Islet precursor cell (in vitro differentiated cells): ENCODE measurements at places on chromosomes 3 and 15.

DNA sequence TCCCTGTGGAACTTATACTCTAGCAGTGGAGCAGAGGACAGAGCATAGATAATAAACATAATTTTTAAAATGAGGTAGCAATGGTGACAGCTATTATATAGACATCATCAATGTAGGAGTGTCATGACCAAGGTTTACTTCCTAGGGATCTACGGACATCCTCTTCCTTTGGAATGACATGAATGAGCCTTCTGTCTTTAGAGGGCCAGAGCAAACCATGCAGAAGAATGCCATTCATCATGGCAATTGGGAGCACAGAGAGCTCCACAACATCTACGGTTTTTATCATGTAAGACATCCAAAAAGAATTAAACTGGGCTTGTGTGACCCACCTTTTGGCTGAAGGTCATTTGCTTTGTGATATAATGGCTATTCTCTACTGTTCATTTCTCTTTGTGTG lies 30.1 kb upstream of the CAPN3 start:
- DNase-seq: no peak

DNA sequence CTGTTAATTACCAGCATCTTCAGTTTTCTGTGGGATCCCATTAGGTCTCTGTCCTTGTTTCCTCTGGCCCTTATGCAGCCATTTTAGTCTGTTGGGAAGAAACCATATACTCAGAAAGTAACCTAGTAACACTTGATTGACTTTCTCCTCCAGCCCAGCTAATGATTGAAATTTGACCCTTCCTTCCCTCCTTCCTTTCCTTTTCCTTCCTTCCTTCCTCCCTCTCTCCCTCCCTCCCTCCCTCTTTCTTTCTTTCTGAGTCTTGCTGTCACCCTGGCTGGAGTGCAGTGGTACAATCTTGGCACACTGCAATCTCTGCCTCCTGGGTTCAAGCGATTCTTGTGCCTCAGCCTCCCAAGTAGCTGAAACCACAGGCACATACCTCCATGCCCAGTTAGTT lies 5.9 kb upstream of the ZNF620 start:
- no peak for DNase-seq

GRCh38 chr3:105409364-105409763 lies 42.7 kb downstream of the ALCAM start:
- no peak for DNase-seq

- peak; percentile 58 for DNase-seq
Observed at GRCh38 chr3:69085168-69085832, 563 bp downstream of the ARL6IP5 start.

DNA sequence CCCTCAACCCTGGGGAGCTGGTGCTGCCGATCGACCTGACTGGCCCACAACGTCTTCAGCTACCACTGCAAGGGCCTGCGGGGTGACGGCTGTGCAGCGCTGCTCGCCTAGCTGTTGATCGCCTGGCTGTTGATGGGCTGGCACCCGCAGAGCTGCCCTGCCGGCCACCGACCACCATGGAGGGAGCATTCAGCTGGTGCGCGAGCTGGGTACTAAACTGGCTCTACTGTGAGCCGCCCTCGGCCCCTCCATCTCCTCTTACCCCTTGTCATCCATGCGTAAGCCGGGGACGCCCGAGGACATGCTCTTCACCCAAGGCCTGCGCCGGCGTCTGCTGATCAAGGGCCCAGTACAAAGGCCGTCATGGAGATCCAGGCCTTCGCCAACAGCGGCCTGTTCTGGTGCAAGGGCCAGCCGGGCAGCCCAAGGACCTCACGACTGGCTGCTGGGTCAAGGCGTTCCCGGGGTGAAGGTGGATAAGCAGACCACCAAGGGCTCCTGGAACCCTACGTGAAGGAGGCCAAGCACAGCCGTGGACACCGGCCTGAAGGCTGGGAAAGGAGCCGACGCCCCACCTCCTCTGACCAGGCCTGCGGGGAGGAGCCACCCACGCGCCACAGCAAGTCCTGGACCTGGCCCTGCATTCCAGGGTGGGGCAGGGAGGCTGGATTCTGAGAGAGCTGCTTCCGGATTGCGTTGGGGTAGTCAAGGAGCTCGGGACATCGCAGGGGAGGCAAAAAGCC lies 46.9 kb downstream of the SFMBT1 start:
- peak; percentile 59 for DNase-seq

GRCh38 chr3:23395115-23395514 lies 192.0 kb downstream of the UBE2E2 start:
- no peak for DNase-seq

- no peak for DNase-seq
Observed at GRCh38 chr15:91073077-91073476, 27.0 kb upstream of the SV2B start.
